ENCODE measurements at places on chromosomes 1 and 21.

GRCh38 chr21:34630536-34631143 is 15.7 kb upstream of the RCAN1 start:
- DNase-seq = no peak

- no peak for DNase-seq
Observed at GRCh38 chr1:58746757-58747156, 37.1 kb downstream of the JUN start.

GRCh38 chr1:221663321-221663720 is 78.6 kb downstream of the DUSP10 start:
- no peak for DNase-seq

- DNase-seq = no peak
Observed at GRCh38 chr21:38680401-38680800, 125.3 kb upstream of the ETS2 start.

DNA sequence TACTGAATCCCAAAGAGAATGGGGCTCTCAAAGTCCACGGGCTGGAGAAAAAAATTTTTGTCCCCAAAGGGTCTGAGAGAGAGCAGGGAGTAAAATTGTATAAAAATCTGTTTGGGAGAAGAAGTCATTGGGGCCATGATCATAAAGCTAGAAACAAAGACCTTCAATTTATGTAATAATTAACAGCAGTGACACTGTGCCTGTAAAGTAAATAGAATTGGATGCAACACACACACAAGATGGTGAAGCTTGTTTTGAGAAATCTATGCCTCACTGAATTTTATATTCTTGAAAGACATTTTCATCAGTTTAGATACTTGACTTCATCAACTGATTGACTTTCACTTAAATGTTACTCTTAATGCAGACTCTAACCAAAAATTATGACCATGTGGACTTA is 600.5 kb upstream of the ADAMTS5 start:
- no peak for DNase-seq

GRCh38 chr1:11940260-11940921 is 5.9 kb downstream of the PLOD1 start:
- no peak for DNase-seq

Measured in stimulated activated CD8-positive, alpha-beta memory T cell treated with anti-CD3 and anti-CD28 coated beads, Interleukin-7, amount 100 ng/mL, for 24 hours (primary cell).